ENCODE measurements at places on chromosomes 3 and 15. TPM values are rescaled to one million over a fixed set of nuclear protein-coding genes. Genes with fewer than 3 reads are reported as not detected.
A peak's percentile ranks its signal among the peaks of the same experiment; 100 is the strongest.

- no peak overlapping the region for H3K4me3 ChIP-seq
- no peaks in the 10 kb centered on the region for H3K36me3 ChIP-seq
- H3K27ac ChIP-seq = no peak overlapping the region
- no peak for DNase-seq
These were observed 51.8 kb upstream of the CDAN1 start for GRCh38 chr15:42788725-42789124.

GRCh38 chr3:127483005-127483641 lies 107.4 kb downstream of the TPRA1 start:
- no peaks in the 10 kb centered on the region for H3K4me1 ChIP-seq
- no peak overlapping the region for H3K4me3 ChIP-seq
- DNase-seq = no peak
- no peaks in the 10 kb centered on the region for H3K36me3 ChIP-seq

- no peak overlapping the region for H3K27ac ChIP-seq
- peaks cover 50% of the 10 kb centered on the region for H3K4me1 ChIP-seq
- H3K27me3 ChIP-seq = no peaks in the 10 kb centered on the region
- H3K36me3 ChIP-seq = no peaks in the 10 kb centered on the region
- no peak for DNase-seq
- no peak overlapping the region for H3K4me3 ChIP-seq
These were observed 31.8 kb downstream of the IQGAP1 start for GRCh38 chr15:90419738-90420406.

DNA sequence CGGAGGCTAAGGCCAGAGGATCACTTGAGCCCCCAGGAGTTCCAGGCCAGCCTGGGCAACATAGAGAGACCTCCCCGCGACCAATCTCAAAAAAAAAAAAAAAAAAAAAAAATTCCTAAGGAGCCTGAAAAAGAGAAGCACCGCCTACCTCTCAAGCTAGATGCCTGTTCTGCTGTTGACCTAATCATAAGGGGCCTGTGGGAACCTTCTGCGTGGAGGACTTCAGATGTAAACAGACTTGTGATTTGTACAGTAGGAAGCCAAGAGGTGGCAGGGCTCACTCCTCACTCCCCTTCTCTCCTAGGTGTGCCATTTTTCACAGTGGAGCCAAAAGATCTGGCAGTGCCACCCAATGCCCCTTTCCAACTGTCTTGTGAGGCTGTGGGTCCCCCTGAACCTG lies 3.2 kb downstream of the TYRO3 start:
- no peak overlapping the region for H3K4me3 ChIP-seq
- no peaks in the 10 kb centered on the region for H3K36me3 ChIP-seq
- peaks cover 18% of the 10 kb centered on the region for H3K4me1 ChIP-seq
- H3K27me3 ChIP-seq = peaks cover 8% of the 10 kb centered on the region

DNA sequence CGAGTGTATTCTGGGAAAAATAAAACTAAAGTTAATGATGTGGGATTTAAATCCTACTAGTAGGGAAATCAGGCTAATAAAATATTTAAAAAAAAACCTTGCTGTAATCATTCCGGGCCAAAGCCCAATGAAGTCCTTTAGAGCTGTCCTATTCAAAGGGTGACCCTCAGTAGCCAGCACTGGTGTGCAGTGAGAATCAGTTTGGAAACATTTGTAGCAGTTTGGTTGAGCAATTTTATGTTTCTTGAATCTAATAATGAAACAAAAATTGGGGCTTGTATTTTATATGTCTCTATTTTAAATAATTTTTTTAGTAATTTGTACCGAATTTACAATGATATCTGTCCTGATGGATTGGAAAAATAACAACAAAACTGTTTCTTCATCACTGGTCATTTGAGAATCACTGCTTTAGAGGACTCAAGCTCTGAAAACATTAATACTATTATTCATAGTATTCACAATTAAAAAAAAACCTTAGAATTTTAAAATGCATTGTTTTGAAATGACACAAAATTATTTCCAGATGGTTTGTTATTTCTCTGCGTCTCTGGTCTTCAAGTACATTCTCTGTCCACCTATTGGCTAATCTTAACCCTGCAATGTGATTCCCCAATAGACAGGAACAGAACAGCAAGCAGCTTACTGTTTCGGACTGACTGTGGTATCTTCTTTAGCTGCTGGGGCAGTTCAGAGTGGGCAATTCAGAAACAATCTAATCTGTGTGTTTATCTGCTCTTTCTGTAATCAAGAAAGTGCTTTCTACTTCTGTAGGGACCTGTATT lies 71.2 kb downstream of the OTOL1 start:
- no peak for DNase-seq
- H3K36me3 ChIP-seq = no peaks in the 10 kb centered on the region
- H3K27ac ChIP-seq = no peak overlapping the region
- H3K4me3 ChIP-seq = no peak overlapping the region

GRCh38 chr15:39357480-39358268 lies 223.2 kb upstream of the THBS1 start:
- no peak overlapping the region for H3K4me3 ChIP-seq
- H3K27ac ChIP-seq = no peak overlapping the region
- no peaks in the 10 kb centered on the region for H3K4me1 ChIP-seq
- H3K27me3 ChIP-seq = no peaks in the 10 kb centered on the region
- H3K36me3 ChIP-seq = no peaks in the 10 kb centered on the region

DNA sequence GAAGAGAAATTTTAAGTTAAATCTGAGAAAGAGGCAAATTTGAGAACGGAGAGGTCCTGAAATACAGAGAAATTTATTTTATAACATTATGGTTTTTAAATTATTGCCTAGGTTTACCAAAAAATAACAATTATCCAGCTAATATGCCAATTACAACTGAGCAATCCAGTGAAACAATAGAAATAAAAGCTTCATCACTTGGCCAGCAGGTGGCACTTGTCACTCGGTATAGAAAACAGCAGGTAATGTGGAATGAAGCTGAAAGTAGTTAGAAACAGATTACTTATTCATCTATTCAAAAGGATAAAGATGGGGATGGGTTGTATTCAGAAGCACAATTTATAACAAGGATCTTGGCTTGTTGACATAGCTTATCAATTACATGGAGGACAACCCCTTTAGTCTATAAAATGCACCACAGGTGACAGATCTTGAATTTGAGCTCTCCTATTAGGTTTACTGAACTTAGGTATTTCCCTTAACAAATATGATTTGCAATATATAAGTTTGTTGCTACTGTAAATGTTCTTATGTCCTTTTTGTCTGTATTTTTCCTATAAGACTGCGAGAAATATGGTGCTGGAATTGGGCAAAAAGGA lies 70.1 kb upstream of the GUCA1C start:
- H3K36me3 ChIP-seq = no peaks in the 10 kb centered on the region
- no peaks in the 10 kb centered on the region for H3K4me1 ChIP-seq
- H3K27ac ChIP-seq = no peak overlapping the region
- H3K27me3 ChIP-seq = no peaks in the 10 kb centered on the region

DNA sequence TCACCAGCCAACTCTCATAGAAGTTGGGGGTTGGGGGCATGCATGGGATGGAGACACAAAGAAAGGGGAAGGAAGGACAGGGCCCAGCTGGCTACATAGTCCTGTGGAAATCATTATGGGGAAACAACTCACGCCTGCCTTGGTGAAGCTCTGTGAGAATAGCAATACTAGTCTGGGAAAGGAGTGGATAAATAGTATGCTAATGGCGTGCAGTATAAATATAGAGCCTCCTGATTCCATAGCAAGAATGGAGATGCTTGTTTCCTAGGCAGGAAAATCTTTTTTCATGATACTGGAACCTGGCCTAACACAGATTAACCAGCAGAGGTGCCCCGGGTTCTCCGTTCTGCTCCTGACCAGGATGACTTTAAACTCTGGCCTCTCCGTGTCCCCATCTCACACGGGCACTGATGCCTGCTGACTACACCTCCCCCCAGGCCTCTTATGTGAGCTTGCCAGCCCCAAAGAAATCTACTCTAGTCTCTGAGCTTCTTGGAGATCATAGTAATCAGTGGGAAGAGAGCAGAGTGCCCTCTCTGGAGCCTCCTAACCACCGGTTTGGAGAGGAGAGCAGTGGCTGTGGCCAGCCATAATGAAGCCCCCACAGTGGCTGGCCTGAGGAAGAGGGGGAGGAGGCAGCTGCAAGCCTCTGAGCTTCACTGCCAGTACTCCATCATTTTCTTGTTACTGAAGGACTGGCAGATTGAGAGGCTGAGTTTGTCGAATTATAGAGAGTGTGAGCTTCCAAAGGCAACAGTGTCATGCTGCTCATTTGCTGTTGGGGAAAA lies 355.0 kb upstream of the SEMA6D start:
- H3K4me3 ChIP-seq = no peak overlapping the region
- no peaks in the 10 kb centered on the region for H3K36me3 ChIP-seq
- no peak for DNase-seq
- no peaks in the 10 kb centered on the region for H3K27me3 ChIP-seq

GRCh38 chr15:90101969-90102890 lies at the start of gene IDH2:
IDH2 (minus strand) TSS chr15:90102468; CDS start chr15:90102390, 78 bp downstream.
- H3K36me3 ChIP-seq = no peaks in the 10 kb centered on the region
- H3K27ac ChIP-seq = peak within 1 kb of the TSS; percentile 63
- H3K4me1 ChIP-seq = peaks cover 44% of the 10 kb centered on the region
- peak; percentile 68 for DNase-seq

DNA sequence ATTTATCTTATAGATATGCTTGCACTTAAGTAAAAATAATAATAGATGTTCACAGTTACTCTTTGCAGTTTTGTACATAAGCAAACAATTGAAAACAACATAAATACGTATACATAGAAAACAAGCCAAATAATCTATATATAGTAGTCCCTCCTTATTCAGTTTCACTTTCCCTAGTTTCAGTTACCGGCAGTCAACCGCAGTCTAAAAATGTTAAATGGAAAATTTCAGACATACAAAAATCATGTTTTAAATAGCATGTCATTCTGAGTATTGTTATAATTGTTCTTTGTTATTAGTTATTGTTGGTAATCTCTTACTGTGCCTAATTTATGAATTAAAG lies 262.0 kb downstream of the CGGBP1 start:
- peak overlapping the region; percentile 33 for H3K27ac ChIP-seq
- no peak overlapping the region for H3K4me3 ChIP-seq
- H3K27me3 ChIP-seq = peaks cover 4% of the 10 kb centered on the region
- H3K36me3 ChIP-seq = no peaks in the 10 kb centered on the region
- no peaks in the 10 kb centered on the region for H3K4me1 ChIP-seq
- DNase-seq = no peak

DNA sequence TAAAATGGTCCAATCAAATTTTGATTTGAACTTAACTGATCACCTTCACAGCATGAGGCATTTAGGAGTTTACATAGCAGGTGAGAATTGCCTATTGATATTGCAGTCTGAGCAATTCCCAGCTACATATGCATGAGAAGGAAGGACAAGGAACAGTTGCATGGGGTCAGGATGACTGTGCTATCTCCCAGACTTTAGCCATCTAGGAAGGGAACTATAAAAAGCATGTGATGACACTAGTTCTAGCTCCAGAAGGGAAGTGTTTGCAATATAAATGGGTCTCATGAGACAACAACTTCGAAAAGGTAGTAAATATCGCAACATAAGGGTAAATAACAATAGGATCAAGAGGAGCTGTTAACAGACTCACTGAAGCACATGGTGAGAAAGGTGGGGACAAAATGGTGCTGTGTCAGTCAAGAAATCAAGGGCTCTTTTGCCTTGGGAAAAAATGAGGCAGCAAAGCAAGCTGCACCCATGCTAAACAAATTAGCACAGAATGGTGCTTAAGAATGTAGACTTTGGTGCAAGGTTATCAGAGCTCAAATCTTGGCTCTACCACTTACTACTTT lies 90.4 kb upstream of the SLC2A2 start:
- no peak for DNase-seq
- H3K4me1 ChIP-seq = no peaks in the 10 kb centered on the region
- no peaks in the 10 kb centered on the region for H3K27me3 ChIP-seq

GRCh38 chr3:42581400-42581708 lies 413 bp downstream of the SEC22C start:
- DNase-seq = no peak
- peaks cover 30% of the 10 kb centered on the region for H3K4me1 ChIP-seq
- peak overlapping the region; percentile 97 for H3K27ac ChIP-seq
- peak overlapping the region; percentile 64 for H3K4me3 ChIP-seq
- no peaks in the 10 kb centered on the region for H3K36me3 ChIP-seq
- H3K27me3 ChIP-seq = no peaks in the 10 kb centered on the region

GRCh38 chr15:73127302-73127936 lies 75.2 kb downstream of the NEO1 start:
- H3K4me1 ChIP-seq = no peaks in the 10 kb centered on the region
- H3K4me3 ChIP-seq = no peak overlapping the region
- H3K27me3 ChIP-seq = no peaks in the 10 kb centered on the region
- H3K27ac ChIP-seq = no peak overlapping the region
- H3K36me3 ChIP-seq = no peaks in the 10 kb centered on the region

GRCh38 chr3:46848271-46849044 lies 14.8 kb downstream of the MYL3 start:
- H3K4me3 ChIP-seq = no peak overlapping the region
- H3K27ac ChIP-seq = no peak overlapping the region
- H3K4me1 ChIP-seq = peaks cover 10% of the 10 kb centered on the region

GRCh38 chr3:98903705-98904481 lies 2.4 kb upstream of the DCBLD2 start:
- H3K27me3 ChIP-seq = no peaks in the 10 kb centered on the region
- H3K4me1 ChIP-seq = peaks cover 7% of the 10 kb centered on the region
- no peak for DNase-seq
- no peak overlapping the region for H3K4me3 ChIP-seq
- no peaks in the 10 kb centered on the region for H3K36me3 ChIP-seq

GRCh38 chr3:58261954-58262666 lies 24.5 kb downstream of the ABHD6 start:
- H3K4me3 ChIP-seq = no peak overlapping the region
- no peaks in the 10 kb centered on the region for H3K4me1 ChIP-seq
- H3K27me3 ChIP-seq = no peaks in the 10 kb centered on the region
- H3K36me3 ChIP-seq = peaks cover 6% of the 10 kb centered on the region
- no peak for DNase-seq
- no peak overlapping the region for H3K27ac ChIP-seq

DNA sequence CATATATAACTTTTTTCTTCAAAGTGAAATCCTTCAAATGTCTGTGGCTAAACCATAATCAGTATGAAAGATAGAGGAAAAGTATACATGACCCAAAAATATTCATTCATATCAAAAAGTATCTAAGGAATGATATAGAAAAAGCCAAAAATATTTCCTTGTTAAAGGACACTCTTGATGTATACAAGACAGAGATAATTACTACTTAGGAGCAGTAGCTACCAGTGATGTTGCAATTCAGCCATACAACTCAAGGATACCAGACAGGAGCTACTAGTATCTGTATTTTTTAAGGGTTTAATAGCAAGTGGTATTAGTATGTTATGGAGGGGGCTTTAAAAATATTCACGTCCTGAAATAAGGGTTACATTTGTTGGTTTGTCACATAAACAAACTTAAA lies 37.0 kb downstream of the FBXL22 start:
- peaks cover 73% of the 10 kb centered on the region for H3K36me3 ChIP-seq
- H3K4me1 ChIP-seq = no peaks in the 10 kb centered on the region
- no peaks in the 10 kb centered on the region for H3K27me3 ChIP-seq
- no peak for DNase-seq

- no peaks in the 10 kb centered on the region for H3K27me3 ChIP-seq
- no peak overlapping the region for H3K27ac ChIP-seq
- no peaks in the 10 kb centered on the region for H3K36me3 ChIP-seq
- H3K4me3 ChIP-seq = no peak overlapping the region
- no peaks in the 10 kb centered on the region for H3K4me1 ChIP-seq
These were observed 188.2 kb downstream of the SI start for GRCh38 chr3:164890061-164890460.

GRCh38 chr3:10223676-10224639 lies 24.3 kb upstream of the TATDN2 start:
- no peak overlapping the region for H3K4me3 ChIP-seq
- no peak overlapping the region for H3K27ac ChIP-seq
- peaks cover 26% of the 10 kb centered on the region for H3K4me1 ChIP-seq
- DNase-seq = peak; percentile 71
- H3K27me3 ChIP-seq = no peaks in the 10 kb centered on the region
- no peaks in the 10 kb centered on the region for H3K36me3 ChIP-seq

The GOLGA6L9 gene
- total RNA-seq = 1.6 TPM

The CHRM5 gene
- total RNA-seq = not detected

The GOLGA6B gene
- total RNA-seq = not detected

The SEMA6D gene
- total RNA-seq = not detected

Measured in CD8-positive, alpha-beta memory T cell (primary cell).